ENCODE measurements at places on chromosomes 2 and 18. TPM values are rescaled to one million over a fixed set of nuclear protein-coding genes. Genes with fewer than 3 reads are reported as not detected.

GRCh38 chr2:215946586-215946985 lies 66.8 kb downstream of the MREG start:
- DNase-seq, result no peak

DNA sequence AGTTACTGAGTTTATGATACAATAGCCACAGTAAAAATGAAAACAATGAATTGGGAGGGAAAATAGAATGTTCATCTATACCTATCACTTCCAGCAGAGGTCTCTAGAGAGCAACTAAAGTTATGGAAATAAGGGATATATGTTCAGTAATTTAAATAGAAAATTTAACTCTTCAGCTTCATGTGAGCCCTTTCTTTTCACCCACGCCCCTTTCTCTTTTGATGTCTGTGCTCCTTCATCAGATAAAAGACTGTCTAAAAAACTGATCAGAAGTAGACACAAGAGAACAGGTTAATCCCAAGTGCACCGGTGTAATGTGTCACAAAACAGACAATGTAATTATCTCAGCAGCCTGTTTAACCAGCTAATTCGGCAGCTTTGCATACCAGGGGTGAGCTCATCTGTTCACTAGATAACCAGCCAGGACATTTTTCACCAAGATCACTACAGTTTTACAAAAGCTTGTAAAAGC lies 238.5 kb upstream of the ERBB4 start:
- DNase-seq, result no peak

DNA sequence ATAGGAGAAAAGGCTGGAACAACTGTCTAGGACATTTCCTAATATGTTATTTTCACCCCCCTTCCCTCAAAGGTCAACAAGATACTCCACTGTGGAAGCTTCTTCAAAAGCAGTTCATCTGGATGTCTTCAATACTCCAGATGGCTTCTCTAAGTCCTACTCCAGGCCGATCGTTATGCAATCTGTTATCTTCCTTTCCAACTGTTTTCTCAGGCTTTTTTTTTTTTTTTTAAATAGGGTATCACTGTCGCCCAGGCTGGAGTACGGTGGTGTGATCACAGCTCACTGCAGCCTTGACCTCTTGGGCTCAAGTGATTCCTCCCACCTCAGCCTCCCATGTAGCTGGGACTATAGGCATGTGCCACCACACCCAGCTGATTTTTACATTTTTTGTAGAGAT lies 26.3 kb downstream of the ATP8B1 start:
- no peak for DNase-seq

DNA sequence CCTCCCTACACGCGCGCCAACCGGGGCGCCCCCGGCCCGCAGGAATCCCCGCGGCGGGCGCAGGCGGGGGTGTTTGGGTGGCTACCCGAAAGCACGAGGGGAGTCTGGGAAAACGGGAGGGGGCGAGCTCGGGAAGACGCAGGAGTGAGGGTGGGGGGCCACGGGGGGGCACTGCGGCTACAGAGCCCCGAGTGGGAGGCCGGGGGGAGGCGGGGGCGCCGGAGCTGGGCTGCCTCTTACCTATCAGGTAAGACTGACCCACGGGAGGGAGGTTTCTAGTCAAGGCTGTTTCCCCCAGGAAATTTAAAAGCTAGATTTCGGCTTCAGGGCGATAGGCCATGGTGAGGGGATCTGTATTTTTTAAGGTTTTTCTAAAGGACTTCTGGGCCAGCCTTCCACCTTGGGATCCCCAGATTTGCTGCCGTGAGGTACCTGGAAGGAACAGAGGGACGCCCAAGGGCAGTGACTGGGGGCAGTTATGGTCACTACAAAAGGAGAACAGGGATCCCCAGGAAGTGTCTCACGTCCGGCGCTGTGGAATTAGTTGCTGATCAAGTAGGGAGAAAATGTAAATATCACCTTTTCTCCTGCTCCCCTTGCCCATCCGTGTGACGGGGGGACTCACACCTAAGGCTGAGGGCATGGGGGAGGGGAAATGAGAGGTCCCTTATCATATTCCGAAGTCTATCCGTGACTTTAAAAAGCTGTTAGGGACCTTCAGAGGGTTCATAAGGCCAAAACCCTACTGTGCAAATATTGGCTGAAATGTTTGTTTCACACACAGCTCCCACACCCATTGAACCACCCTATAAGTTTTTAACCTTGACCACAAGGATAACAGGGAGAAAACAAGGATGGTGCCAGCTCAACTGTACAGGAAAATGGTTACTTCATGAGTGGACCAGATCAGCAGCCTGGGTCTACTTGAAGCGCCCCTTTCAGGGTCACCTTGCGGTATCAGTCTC lies 638 bp upstream of the IRS1 start:
- no peak for DNase-seq

GRCh38 chr2:61537277-61537949 lies 743 bp downstream of the XPO1 start:
- peak; percentile 69 for DNase-seq

DNA sequence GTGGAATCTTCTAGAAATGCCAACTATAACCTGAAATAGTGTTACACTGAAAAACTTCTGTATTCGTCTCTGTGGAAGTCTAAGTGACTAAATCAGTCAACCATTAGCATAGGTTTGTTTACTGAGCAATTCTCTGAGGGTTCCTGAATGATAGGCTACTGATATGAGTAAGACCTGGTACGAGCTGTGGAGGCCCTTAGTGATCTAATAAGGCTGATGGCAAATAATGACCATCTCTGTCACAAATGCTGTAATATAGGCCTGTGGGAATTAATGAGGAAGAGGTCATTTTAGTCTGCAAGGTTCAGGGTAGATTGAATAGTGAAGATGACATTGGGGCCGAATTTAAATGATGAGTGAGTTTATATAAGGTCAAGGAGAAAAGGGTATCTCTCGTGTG lies 82.5 kb downstream of the MGAT5 start:
- DNase-seq, result no peak

DNA sequence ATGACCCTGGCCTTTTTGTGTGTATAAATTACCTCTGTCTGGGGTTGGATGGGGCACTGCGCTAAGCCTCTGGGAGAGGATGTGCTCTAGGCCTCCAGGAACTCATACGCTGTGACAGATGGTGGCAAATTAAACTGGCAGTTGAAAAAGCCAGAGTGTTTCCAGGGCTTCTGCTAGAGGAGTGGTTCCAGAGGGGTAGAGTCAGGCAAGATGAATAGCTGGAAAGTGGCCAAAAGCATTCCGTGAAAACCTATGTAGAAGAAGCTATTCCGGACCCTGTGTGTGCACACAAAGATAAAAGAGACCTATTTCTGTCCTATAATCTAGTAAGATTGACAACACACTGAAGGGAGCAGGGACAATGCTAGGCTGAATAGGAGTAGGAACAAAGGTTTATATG lies 84.8 kb downstream of the ACTR3 start:
- no peak for DNase-seq

DNA sequence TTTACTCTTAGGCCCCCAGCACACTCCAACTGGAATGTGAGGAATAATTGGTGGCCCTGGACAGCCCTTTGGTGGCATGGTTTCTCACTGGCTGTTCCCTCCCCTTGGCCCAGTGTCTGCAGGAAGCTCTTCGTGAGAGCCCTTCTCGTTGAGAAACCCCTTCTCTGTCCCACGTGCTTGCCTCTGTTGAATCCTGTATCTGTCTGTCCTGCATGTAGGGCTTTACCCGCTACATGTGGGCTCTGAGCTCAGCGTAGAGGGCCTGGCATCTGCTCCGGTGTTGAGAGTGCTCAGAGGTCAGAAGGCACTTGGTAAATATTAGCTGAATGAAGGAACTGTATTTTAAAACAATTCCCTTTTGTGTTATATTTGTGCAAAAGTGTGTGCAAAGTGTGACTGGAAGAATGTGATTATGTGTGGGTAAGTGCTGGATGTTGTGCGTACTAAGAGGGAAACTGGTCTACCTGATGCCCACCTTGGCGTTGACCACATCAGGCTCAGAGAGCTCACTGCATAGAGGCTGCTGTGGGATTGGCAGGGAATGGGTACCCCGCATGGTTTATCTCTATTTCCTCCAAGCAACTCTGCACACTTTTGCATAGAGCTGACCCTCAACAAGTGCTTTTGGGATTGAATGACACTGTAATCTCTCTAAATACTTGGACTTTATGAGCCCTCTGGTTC lies 40.0 kb downstream of the RNF144A start:
- no peak for DNase-seq

ZBTB7C gene
- total RNA-seq, result 8.1 TPM

GRCh38 chr18:49875155-49875554 lies 61.8 kb upstream of the ACAA2 start:
- no peak for DNase-seq

GRCh38 chr18:70072678-70073077 lies 125.0 kb upstream of the CD226 start:
- no peak for DNase-seq

GRCh38 chr2:66574701-66575624 lies 140.0 kb downstream of the MEIS1 start:
- DNase-seq, result no peak

DNA sequence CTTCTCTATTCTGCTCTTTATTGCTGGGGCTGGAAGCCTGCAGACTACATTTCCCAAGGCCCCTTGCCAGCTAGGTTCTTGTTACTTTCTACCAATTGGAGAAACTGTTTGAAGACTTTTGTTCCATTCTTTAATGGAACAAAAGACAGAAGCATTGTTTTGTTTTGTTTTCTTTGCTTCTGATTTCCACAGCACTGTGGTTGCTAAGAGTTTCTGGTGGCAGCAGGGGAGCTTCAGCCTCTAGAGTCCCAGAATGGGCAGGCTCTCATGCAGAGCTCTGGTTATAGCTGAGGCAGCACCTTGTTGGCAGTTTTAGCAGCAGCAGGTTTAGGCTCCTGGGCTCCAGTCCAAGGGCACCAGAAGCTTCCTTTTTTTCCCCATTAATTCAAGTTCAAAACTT lies 234.3 kb downstream of the ETAA1 start:
- no peak for DNase-seq

DNA sequence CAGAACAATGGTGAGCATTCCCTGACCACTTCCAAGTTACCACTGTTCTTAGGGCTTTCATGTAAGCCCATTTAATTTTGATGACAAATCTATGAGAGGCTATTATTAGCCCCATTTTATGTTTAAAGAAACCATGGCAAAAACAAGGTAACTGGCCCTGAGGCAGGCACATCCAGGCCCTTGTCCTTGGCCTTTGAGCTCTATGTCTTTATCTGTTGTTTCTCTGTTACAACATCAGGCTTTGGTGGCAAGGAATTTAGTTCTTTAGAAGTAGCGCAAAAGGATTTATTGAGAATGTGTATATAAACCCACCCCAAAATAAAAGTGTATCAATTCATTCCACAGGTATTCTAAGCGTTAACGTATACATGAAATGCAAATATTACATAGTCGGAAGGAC lies 257.1 kb downstream of the HNMT start:
- no peak for DNase-seq

ANKRD30B gene
- total RNA-seq, result not detected

GRCh38 chr2:62744603-62745002 lies 39.1 kb downstream of the EHBP1 start:
- no peak for DNase-seq

- DNase-seq, result no peak
Measured at GRCh38 chr2:197878792-197879191, 74.4 kb downstream of the PLCL1 start.

- DNase-seq, result no peak
Measured at GRCh38 chr2:60450488-60450887, 103.0 kb downstream of the BCL11A start.

RGPD3 gene
- total RNA-seq, result 0.75 TPM

- no peak for DNase-seq
Measured at GRCh38 chr2:166341426-166341825, 34.3 kb downstream of the SCN9A start.

PDE1A gene
- 4.8 TPM for total RNA-seq

TMEM247 gene
- not detected for total RNA-seq

EVX2 gene
- not detected for total RNA-seq

DNA sequence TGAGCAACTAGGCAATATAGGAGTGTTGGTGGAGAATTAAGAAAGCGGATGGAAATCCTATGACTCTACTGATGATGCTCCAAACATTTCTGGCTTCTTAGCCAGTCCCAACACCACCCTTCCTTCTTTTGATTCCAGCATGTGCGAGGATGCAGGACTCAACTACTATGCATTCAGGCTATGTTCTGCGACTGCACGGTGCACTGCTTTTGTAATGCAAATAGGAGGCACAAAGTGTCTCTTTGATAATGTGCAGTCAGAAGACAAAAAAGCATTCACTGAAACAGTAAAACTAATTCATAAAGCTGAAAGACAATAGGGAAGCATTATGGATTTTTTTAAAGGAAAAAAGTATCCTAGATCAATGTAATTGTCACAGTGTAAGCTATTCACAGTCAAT lies 106.7 kb downstream of the MEIS1 start:
- DNase-seq, result no peak

SPDYA gene
- total RNA-seq, result 0.32 TPM

DCDC2C gene
- total RNA-seq, result 2.4 TPM

DNA sequence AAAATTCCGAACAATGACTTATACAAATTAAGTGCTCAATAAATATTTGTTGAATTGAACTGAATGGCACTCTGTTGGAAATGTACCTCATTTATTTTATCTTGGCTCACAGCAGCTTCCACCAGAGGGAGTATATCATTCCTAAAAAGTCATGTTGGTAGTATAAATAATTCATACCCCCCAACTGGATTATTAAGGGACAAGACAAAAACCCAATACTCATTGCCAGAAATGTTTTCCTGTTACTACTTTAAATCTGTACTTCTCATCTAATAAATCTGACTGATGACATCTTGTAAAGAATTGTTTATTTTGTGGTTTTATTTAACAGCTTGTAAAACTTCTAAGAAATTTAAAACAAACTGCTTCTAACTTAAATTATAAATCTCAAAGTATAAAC lies 163.9 kb downstream of the CDH2 start:
- no peak for DNase-seq

DNA sequence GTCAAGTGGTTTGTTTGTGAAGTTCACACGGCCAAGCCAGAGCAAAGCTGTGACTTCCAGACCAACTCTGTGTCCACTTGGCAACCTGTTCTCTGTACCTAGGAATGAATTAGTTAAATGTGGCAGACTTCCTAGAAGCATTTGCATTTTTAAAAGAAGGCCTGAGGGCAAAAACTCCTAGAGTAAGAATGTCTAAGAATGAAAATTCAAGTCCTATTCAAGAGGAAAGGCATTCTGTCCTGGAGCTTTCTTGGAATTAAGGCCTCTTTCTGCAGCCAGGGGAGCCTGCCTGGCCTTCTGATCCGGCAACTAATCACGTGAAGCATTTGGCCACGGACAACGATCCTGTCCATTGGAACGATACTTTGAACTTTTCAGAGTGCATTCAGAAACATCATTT lies 155.0 kb downstream of the SETBP1 start:
- DNase-seq, result no peak

SCN7A gene
- 2.9 TPM for total RNA-seq

DNA sequence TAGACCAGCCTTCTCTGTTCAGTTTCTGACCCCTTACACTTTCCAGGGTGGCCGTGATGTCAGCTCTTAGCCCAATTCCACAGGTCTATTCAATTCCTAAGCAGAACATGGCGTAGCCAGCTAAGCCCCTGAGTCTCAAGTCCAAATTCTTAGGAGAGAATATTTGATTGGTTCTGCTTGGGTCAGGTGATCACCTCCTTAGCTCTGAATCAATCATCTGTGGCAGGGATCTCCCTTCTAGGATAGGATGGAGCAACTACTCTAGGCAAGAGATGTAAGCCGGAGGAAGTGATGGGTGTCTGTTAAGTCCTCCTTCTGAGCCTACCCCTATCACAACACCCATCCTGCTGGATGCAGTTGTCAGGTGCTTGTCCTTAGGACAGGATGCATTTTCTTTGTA lies 11.1 kb downstream of the UCN start:
- no peak for DNase-seq

SOX11 gene
- total RNA-seq, result not detected

All from ascending aorta (tissue), 2 donors.